NCI-H2081 (cell line): ENCODE measurements at places on chromosomes 2 and 18.

GRCh38 chr2:36658277-36658748 lies 38.2 kb upstream of the VIT start:
- DNase-seq, result no peak

GRCh38 chr2:226427538-226428307 lies 371.9 kb downstream of the IRS1 start:
- no peak for DNase-seq

GRCh38 chr2:121736140-121736461 lies 574 bp downstream of the NIFK start:
- no peak for DNase-seq

DNA sequence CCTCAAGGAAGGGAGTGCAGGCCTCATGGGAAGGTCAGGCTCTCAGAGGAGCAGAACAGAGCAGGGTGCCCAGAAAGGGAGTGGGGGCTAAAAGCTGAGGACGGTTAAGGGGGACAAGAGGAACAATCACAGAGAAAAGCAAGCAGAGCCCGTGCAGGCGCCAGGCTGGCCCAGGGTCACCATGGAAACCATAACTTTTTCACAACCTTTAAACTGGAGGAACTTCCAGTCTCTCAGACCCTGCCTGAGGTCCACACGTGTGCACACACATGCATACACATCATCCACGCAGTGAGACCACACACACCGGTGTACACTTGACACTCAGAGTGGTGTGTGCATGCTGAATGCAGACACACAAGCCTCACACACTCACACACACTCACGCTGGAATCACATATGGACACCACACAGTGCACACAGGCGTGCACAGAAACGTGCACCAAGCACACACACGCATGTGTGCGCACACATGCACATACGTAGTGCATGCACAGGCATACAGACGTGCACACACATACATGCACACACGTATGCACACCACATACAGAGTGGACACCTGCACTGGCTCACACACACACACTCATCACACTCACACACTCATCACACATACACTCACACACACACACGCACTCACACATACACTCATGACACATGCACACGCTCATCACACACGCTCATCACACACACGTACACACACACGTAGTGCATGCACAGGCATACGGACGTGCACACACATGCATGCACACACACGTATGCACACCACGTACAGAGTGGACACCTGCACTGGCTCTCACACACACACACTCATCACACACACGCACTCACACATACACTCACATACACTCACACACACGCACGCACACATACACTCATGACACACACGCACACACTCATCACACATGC lies 37.2 kb upstream of the SNED1 start:
- DNase-seq, result no peak
